Nephron progenitor cell (in vitro differentiated cells): ENCODE measurements at places on chromosomes 12 and 14.

DNA sequence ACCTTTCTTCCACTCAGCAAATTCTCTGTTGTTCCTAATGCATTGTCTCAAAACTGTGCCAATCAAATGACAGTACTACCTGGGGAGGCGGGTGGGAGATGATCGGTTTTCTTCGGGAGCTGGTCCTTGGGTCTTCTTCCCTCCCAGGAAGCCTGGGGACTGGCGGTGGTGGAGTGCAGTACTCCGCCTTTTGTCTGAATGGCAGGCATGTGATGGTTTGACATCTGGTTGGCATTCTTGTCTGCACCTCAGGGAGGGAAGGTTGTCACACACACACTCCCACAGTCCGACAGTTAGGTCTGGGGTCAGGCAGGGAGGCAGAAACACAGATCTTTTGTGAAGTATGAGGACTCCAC is 114.8 kb downstream of the SNAPC1 start:
- no peak overlapping the region for H3K4me3 ChIP-seq
- no peak overlapping the region for H3K27ac ChIP-seq
- no peaks in the 10 kb centered on the region for H3K36me3 ChIP-seq
- H3K27me3 ChIP-seq: peaks cover 13% of the 10 kb centered on the region
- no peak for DNase-seq

- DNase-seq: no peak
- H3K27me3 ChIP-seq: peaks cover 38% of the 10 kb centered on the region
- H3K4me3 ChIP-seq: no peak overlapping the region
- H3K4me1 ChIP-seq: peaks cover 13% of the 10 kb centered on the region
- no peak overlapping the region for H3K27ac ChIP-seq
These were observed 5.1 kb downstream of the AKAP3 start for GRCh38 chr12:4643747-4644146.

DNA sequence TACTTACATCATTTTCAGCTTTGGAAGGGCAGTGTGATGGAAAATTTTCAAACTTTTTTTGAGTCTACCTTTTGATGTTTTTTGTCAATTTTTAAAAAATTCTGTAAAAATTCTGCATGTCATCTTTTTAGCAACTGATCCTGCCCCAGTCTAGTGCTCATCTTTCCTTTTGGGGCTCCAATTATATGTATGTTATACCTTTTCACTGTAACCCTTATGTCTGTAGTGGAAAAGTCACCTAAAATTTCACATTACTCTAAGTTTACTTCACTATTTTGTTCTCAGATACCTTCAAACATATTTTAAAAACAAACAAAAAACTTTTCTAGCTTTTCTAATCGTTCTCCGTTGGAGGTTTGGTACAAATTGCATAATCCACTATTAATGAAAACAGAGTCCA is 32.5 kb upstream of the MYRFL start:
- H3K4me1 ChIP-seq: no peaks in the 10 kb centered on the region
- H3K27ac ChIP-seq: no peak overlapping the region
- H3K4me3 ChIP-seq: no peak overlapping the region
- no peak for DNase-seq

- H3K27ac ChIP-seq: peak overlapping the region; percentile 89
- no peaks in the 10 kb centered on the region for H3K4me1 ChIP-seq
- peaks cover 3% of the 10 kb centered on the region for H3K27me3 ChIP-seq
- no peak for DNase-seq
These were observed 181.1 kb downstream of the ESR2 start for GRCh38 chr14:64112867-64113678.

DNA sequence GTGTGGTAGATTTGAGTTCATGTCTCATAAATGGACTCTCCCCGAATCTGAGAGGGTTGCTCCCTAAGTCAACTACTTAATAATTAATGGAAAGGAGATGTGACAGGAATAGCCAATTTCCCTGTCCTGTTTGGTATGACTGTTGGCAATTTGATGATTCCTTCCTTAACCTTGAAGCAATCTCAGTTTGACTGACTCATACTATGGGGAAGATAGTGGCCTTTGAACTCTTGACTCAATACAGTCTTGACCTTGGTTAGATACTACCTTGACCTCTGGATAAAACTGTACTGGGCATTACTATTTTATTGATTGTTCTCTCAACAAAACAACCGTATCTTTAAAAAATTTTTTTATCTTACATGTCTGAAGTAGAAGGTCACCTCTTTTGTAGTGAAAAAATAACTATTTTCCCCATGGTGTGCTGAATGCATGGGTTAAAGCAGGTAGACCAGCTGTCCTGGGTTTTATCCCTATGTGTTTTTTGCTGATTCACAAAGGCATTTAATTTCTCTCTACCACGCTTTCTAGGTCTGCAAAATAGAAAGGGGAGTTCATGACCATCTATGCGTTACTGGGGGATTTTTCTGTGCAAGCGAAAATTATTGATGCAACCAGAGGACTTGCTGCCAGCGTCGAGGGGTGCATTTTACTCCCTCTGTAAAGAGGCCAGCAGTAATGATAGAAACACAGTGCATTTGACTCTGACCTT is 80.1 kb downstream of the ETV6 start:
- H3K4me1 ChIP-seq: peaks cover 40% of the 10 kb centered on the region
- H3K27ac ChIP-seq: peak overlapping the region; percentile 24
- no peak for DNase-seq
- H3K36me3 ChIP-seq: no peaks in the 10 kb centered on the region
- no peaks in the 10 kb centered on the region for H3K27me3 ChIP-seq

- peaks cover 13% of the 10 kb centered on the region for H3K27me3 ChIP-seq
- no peak overlapping the region for H3K4me3 ChIP-seq
- no peaks in the 10 kb centered on the region for H3K36me3 ChIP-seq
- H3K27ac ChIP-seq: no peak overlapping the region
- no peak for DNase-seq
These were observed 22.7 kb upstream of the MEG3 start for GRCh38 chr14:100803226-100803625.

GRCh38 chr14:29354486-29354885 is 573.2 kb downstream of the PRKD1 start:
- H3K27me3 ChIP-seq: no peaks in the 10 kb centered on the region
- no peak for DNase-seq
- no peaks in the 10 kb centered on the region for H3K4me1 ChIP-seq
- no peak overlapping the region for H3K4me3 ChIP-seq

GRCh38 chr12:123278101-123278627 is 6.5 kb upstream of the CDK2AP1 start:
- no peak for DNase-seq
- H3K27ac ChIP-seq: no peak overlapping the region
- H3K4me1 ChIP-seq: peaks cover 5% of the 10 kb centered on the region
- peaks cover 4% of the 10 kb centered on the region for H3K27me3 ChIP-seq
- H3K4me3 ChIP-seq: no peak overlapping the region

DNA sequence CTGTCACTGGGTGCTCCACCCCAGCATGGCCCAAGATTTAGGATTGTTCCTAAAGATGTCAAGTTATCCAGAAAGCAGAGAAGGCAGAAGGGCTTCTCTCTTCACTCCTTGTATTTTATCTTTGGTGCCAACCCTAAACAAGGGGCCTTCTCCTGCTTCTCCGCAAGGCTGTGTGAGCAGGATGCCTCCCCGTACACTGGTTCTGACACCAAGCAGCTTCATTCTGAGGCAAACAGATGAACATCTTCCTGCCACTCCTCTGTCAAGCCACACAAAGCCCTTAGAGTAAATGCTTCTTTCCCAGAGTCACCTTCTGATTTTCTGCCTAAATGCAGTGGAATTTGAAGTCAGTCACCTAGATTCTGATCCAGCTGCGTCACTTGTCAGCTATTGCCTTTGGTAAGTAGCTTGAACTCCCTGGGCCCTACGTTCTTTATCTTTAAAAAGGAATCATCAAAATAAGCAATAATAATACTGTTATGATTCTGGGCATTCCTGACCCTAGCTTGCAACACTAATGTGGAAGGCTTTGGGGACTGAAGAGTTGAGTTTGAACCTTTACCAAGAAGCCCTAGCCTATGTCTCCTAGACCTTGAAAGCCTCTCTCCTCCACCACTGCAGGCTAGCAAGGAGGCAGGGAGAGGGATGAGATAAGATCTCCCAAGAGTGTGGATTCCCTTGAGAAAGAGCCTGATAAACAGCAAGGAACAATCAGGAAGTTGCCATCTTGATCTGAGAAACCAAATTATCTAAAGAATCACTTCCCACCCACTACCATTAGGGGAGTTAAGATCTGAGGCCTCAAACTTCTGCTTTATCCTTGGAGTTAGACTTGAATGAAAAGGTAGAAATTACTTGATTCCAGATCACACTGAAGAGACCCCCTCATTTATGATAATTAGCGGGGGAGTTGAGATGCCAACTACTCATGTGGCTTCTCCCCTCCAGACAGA is 5.7 kb downstream of the KRT73 start:
- no peak for DNase-seq
- no peaks in the 10 kb centered on the region for H3K36me3 ChIP-seq
- peaks cover 27% of the 10 kb centered on the region for H3K27me3 ChIP-seq
- no peak overlapping the region for H3K27ac ChIP-seq
- H3K4me3 ChIP-seq: no peak overlapping the region

DNA sequence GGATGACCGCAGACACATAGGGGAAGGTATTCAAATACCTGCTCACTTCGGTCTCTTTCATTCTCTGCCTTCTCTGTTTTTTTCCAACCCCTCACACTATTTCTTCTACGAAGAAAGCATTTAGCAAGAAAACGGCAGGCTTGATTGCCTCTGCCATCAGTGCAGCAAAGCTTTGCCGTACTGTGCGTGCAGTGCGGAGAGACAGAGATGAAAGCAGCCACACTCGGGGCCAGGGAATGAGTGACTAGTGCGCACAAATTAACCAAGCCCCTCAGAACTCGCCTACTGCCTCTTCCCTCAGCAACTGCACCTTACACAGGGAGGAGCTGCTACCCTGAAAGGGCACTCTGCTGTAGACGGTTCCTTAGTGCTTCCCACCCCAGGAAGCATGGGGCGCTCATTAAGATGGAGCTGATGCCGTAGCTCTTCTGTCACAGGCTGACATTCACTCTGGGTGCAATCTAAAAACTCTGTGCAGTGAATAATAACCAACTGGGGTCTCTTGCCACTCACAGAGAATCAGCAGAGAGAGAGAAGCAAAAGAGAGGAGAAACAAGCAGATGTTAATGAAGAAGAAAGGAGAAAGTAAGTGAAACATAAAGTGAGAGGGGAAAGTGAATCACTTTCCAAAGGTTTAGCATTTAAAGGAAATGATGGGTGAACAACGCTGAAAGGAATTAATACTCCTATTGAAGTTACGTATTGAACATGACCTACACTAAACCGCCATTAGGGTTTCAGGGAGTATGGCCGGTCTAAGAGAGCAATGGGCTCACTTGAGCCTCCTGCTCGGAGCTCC is 69.4 kb downstream of the GRIN2B start:
- no peak for DNase-seq
- H3K4me1 ChIP-seq: no peaks in the 10 kb centered on the region
- H3K27ac ChIP-seq: no peak overlapping the region
- H3K4me3 ChIP-seq: no peak overlapping the region

GRCh38 chr14:74308695-74309094 is 6.0 kb upstream of the ABCD4 start:
- H3K4me1 ChIP-seq: peaks cover 6% of the 10 kb centered on the region
- H3K4me3 ChIP-seq: no peak overlapping the region

- peaks cover 59% of the 10 kb centered on the region for H3K36me3 ChIP-seq
- no peaks in the 10 kb centered on the region for H3K4me1 ChIP-seq
- H3K4me3 ChIP-seq: no peak overlapping the region
- H3K27ac ChIP-seq: no peak overlapping the region
These were observed 77.2 kb downstream of the FERMT2 start for GRCh38 chr14:52873694-52874093.

GRCh38 chr12:104942075-104942474 is 16.0 kb downstream of the SLC41A2 start:
- H3K36me3 ChIP-seq: peaks cover 4% of the 10 kb centered on the region
- H3K4me1 ChIP-seq: no peaks in the 10 kb centered on the region
- H3K4me3 ChIP-seq: no peak overlapping the region
- H3K27ac ChIP-seq: no peak overlapping the region

DNA sequence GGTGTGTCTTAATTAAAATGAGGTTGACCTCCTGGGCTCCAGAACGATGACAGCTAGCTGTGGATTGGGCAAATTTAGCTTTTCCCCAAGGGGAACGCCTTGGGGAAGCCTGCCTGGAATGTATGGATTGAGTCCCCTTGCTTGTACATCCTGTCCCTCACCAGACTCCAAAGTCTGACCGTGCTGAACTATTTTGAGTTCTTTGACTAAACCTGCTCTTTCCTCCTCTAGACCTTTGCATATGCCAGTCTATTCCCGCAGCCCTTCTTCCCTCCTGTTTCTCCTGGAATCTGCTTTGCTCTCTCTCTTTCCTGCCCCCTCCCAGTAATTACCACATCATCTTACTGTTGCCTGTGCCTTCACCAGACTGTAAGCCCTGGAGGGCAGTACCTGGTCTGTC is 11.5 kb upstream of the KDM2B start:
- peak overlapping the region; percentile 13 for H3K4me3 ChIP-seq
- no peak for DNase-seq
- no peaks in the 10 kb centered on the region for H3K27me3 ChIP-seq
- H3K4me1 ChIP-seq: peaks cover 42% of the 10 kb centered on the region
- H3K36me3 ChIP-seq: peaks cover 33% of the 10 kb centered on the region
- H3K27ac ChIP-seq: peak overlapping the region; percentile 93

DNA sequence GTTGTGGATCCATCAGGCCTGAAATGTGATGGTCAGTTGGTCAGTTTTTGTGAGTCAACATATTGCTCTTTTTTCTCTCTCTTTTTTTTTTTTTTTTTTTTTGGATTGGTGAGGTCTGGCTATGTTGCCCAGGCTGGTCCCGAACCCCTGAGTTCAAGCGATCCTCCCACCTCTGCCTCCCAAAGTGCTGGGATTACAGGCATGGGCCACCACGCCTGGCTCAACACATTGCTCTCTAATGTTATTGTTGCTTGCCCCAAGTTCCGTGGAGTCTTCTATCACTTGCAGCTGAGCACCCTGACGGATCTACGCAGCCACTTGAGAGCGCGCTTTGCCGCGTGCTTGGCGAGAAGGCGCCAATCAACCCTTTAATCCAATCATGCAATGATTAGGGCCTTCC is 69.5 kb upstream of the DIO3 start:
- no peak overlapping the region for H3K4me3 ChIP-seq
- H3K27me3 ChIP-seq: peaks cover 15% of the 10 kb centered on the region
- H3K36me3 ChIP-seq: peaks cover 5% of the 10 kb centered on the region

DNA sequence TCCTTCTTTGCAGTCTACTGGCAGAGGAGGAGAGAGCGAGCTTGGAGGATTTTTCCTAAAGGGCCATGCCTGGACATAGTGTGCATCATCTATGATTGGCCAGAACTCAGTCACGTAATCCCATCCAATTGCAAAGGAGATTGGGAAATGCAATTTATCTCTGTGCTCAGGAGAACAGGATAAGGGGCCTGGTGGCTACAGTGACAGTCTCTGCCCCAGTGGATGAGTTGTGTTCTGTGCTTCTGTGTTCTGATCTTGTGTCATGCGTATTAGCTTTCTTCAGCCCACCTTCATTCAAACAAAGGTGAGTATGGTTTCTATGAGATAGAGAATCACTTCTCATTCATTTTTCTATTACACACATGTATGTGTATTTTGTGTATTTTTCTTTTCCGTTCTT is 144.3 kb downstream of the NRXN3 start:
- no peaks in the 10 kb centered on the region for H3K36me3 ChIP-seq
- H3K4me3 ChIP-seq: peak overlapping the region; percentile 57
- peaks cover 96% of the 10 kb centered on the region for H3K4me1 ChIP-seq
- H3K27ac ChIP-seq: peak overlapping the region; percentile 67

GRCh38 chr14:86779416-86779815 is 1213.6 kb downstream of the GALC start:
- H3K4me1 ChIP-seq: no peaks in the 10 kb centered on the region
- no peak overlapping the region for H3K4me3 ChIP-seq
- DNase-seq: no peak
- no peaks in the 10 kb centered on the region for H3K36me3 ChIP-seq
- no peak overlapping the region for H3K27ac ChIP-seq
